Stimulated activated CD4-positive, alpha-beta T cell treated with anti-CD3 and anti-CD28 coated beads, Interleukin-4, amount 100 ng/mL, for 48 hours (primary cell): ENCODE measurements at places on chromosomes 4 and X.

GRCh38 chrX:38206542-38206941, 14.1 kb downstream of the SRPX start:
- no peak for DNase-seq

- no peak for DNase-seq
Observed at GRCh38 chr4:83083925-83084475, 30.5 kb downstream of the PLAC8 start.

GRCh38 chrX:106208154-106208553, 40.0 kb downstream of the PWWP3B start:
- DNase-seq, result no peak

DNA sequence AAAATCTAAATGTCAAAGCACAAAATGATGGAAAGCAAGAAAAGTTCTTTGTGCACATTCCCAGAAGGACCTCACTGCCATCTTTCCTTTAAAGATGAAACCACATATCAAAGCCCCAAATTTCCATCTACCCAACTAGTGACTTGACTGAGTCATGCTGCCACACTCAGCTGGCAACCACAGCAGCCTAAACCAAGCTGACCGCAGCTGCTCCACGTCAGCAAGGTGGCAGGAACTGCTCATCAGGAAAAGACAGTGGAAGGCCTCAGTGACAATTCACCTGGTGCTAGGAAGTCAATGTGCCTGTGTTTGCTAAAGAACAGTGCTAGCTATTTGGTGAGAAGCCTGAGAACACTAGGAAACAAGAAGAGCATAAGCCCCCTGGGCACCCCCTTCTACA, 26.1 kb downstream of the ACOX3 start:
- no peak for DNase-seq

GRCh38 chr4:86096373-86096772, 263.5 kb downstream of the MAPK10 start:
- no peak for DNase-seq
